ENCODE measurements at places on chromosomes 2 and 18.

DNA sequence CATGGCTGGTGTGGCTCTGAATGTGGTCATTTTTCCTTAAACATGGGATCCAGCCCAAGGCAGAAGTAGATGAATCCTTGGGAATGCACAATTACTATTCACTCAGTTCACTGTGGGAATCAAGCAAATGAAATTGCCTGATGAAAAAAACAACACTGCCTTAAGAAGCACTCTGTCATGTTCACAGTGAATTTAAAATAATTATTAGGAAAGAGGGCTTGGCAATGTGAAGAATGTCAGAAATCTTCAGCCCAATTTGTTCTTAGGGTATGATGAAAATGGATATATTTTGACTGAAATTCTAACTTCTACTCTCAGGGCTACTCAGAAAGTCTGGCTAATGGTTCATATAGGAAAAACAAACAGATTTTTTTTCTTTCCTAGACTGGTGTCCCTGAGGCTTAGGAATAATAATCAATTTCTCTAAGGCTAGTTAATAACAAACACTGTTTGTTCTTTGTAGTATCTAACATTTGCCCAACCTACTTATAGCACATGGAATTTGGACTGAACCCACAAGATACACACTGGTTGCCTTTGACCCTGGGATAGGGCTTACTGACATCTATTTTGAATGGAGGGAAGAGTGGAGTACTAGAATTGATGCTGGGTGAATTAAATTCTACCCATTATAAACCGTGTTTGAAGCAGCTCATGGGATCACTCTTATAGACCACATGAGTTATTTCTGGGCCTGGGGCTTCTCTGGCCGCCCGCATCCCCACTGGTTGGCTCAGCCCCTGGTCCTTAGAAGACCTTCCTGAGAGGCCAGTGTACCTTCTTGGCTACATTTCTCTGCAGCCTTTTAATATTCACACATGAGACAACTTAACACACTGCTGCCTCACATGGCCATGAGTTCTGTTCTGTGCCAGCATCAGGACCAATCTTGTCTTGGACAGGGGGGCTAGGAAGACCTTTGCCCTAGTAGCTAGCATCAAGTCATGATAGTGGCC, 8.3 kb upstream of the MRPL33 start:
- no peak for DNase-seq

DNA sequence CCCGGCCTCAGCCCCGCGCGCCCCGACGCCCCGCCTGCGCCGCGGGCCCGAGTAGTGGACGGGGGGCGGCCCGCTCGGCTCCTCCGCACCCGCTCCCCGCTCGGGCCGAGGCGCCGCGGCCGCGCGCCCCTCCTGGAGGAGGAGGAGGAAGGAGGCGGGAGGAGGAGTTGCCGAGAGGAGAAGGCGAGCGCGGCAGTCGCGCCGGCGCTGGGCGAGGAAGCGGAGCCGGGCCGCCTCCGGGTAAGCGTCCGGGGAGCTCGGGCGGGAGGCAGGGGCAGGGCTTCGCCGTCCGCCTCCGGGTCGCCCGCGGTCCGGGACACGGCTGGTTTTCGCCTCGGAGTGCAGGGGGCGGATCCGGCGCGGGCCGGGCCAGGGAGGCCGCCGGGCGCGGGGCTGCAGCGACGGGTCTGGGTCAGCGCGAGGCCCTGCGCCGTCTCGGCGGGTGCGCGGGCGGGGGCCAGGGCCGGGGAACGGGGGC, at the start of gene SOCS6:
Gene SOCS6 (plus strand): TSS at position 195 of the 478 bp plus-strand sequence. CDS start 35,624 bp downstream, outside the sequence.
- DNase-seq: peak; percentile 74

DNA sequence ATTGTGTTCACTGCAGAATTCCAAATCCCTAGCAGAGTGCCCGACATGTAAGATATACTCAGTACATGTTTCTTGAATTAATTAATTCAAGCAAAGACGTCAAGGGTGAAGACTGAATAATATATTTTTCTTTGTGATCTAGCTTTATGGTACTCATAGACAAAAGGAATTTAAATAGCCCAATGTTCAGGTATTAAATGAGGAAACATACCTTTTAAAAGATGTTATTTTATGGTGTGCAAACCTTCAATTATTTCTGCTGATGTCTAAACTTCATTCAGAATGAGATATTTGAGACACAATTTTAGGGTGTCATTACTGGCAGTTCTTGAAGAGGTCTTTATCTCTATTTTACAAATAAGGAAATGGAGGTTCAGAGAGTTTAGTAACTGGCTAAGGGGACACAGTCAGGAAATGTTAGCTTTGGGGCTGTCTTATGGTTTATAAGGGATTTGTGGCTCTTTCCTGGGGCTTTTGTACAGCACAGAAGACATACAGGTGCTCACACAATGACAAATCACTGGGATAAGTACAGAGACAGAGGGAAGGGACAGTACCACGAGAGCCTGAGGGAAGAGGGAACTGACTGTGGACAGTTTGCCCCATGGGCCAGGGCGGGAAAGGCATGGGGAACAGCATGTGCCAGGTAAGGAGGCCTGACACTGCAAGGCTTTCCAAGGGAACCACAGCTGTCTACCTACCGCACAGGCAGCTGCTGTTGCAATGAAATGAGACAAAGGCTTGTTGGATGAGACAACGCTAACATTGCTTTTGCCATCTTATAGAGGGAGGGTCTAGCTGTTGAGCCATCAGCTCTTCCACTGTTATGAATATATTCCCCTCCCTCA, 155.3 kb downstream of the DDX1 start:
- DNase-seq: no peak

- no peak for DNase-seq
Observed at GRCh38 chr2:152383702-152384101, 48.7 kb downstream of the FMNL2 start.

DNA sequence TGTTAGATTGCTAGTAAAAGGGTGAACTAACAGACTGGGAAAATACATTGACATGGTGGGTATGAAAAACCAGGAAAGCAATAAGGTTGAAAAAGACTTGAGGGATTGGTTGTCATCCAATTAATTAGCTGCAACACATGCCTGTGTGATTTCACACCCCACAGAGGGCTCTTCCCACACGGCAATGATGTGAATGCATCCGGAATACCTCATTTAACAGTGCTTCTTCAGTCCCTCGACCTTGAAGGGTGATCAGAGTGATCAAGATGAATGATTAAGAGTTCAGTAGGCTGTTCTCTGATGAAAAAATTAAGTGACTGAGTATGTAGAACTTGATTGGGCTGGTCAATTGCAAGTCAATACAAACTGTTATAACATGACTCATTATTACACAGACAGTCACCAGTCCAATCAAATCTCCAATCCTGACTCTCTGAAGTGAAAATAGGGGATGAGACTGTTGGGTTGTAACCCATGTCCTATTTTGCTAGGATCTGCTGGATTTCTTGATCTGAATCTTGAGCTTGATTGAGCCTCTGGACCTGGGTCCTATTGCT, 924.9 kb upstream of the FAM98A start:
- DNase-seq: no peak
